ENCODE measurements at places on chromosomes 13 and 19.

- no peak for DNase-seq
Observed at GRCh38 chr13:31433207-31433606, 233.4 kb downstream of the B3GLCT start.

DNA sequence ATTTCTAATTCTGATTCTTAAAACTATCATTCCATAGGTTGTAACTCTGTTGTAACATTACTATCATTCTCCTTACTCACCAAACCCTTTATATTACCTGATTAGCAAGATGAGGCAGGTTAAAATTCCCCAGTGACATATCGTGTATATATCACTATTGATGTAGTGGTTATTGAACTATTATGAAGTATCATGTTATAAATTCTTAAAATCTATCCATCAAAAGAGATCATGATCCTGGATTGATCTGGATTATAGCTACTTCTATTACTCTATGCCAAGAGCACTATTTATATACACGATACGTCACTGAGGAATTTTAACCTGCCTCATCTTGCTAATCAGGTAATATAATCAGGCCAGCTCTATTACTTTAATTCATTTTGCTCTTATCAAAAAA, 533.9 kb downstream of the SLITRK6 start:
- DNase-seq, result no peak

DNA sequence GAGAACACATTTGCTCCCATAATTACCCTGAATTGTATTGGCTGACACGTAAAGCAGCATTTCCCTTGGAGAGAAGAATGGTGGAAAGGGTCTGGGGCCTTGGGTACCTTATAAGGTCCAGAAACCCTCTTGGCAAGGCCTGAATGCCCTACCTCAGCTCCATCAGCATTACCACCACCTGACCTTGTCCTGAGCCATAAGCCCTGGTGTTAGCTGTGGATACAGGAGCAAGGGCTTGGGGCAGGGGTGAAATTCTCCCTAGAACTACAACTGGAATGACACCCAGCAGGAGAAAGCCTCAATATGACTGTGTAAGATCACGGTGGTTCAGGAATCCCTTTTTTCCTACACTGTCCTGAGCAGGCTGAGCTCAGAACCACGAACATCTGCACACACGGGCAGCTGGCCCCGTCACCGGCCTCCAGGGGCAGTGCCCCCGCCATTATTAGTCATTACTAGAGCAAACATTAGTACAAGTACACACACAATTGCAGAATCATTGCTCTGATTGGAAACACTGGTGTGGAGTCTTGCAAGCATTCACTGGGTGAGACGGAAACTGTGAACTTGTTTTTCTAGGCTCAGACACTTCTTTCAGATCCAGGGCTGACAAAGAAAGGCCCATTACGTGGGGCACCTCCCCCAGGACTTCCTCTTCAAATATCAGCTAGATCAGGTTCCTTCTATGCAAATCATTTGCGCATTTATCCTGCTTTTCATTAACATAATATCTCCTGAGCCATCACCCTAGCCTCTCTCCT, 26.8 kb upstream of the MTIF3 start:
- no peak for DNase-seq

- DNase-seq, result peak; percentile 97
Observed at GRCh38 chr19:52962394-52963246, at the start of gene ZNF816. TSS of gene ZNF816 (minus strand) at chr19:52962881. CDS start at chr19:52956089, 6,792 bp downstream.

DNA sequence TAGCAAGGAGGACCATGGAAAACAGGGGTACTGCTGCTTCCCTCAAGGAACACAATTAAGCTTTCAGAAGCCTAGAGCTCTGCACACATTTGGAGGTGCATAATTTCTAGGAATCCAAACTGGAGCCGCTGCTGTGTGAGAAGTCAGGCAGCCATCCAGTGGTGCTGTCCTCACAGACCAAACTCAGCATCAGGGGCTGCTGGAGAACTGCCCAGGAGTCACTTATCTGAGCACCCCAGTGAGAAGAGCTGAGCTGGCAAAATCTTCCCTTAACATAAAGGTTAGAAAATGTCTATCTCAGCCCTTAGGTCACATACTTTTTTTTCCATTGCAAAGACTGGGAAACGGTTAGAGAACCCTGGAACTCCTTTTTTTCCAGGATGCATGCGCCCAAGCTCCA, 72.8 kb downstream of the ATP7B start:
- DNase-seq, result no peak

GRCh38 chr13:94588541-94588940, 7.4 kb downstream of the TGDS start:
- DNase-seq, result no peak

GRCh38 chr13:86080340-86080995, 281.2 kb upstream of the SLITRK6 start:
- DNase-seq, result no peak

DNA sequence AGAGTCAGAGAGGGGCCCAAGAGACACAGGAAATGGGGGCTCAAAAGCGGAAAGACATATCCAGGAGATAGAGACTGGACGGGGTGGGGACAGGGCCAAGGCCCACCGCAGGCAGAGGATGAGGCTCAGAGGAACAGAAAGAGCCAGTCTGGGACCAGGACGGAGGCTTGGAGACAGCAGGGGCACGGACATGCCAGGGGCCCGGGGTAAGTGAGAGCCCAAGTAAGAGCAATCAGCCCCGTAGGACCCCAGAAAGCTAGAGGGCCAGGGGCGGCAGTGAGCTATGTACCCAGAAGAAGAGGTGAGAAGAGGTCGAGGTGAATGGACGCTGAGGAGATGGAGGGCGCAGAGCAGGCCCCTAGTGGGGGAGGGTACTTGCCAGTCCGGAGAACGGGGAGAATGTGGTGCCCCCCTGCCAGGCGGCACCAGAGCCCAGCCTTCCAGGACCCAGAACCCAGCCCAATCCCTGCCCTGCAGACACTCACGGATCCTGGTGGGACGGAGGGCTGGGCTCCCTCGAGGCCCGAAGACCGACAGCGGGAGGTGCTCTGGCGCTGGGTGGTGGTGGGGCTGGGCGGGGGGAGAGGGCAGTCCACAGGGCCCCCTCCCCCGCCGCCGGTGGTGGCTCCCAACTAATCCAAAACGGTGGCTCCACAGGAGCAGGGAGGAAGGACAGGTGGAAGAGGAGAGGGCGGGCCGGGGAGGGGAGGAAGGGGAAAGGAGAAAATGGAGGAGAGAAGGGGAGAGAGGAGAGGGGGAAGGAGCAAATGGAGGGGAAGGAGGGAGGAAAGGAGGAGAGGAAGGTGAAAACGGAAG, 1.0 kb downstream of the GRIK5 start:
- no peak for DNase-seq

DNA sequence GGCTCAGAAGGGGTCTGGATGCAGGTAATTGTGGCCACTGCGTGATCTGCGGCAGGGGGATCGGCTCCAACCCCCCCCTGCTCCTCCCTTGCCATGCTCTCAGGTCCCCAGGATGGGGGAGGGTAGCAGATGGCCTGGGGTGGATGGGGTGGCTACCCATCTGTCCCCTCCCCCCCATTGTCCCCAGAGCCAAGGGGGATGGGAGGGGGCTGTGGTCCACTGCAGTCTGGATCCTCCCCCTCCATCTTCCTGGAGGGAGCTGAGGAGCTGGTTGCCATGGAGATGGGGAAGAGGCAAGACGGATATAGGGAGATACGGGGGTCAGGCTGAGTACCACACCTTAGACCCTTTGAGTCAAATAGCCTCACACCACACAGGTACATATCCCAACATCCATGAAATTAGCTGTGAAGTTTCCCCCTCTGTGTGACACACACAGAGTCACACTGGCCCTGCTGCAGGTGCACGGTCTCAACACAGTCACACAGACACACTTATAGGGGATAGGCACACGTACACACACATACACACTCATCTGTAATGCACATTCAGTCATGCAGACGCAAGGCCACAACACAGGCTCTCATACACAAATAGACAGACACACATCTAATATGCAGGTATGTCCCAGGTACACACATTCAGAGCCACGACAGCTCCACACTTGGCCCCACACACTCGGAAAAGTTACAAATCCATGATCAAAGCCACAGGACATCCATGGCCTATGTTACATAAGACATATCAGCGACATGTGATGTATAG, 1.8 kb upstream of the NOVA2 start:
- no peak for DNase-seq

DNA sequence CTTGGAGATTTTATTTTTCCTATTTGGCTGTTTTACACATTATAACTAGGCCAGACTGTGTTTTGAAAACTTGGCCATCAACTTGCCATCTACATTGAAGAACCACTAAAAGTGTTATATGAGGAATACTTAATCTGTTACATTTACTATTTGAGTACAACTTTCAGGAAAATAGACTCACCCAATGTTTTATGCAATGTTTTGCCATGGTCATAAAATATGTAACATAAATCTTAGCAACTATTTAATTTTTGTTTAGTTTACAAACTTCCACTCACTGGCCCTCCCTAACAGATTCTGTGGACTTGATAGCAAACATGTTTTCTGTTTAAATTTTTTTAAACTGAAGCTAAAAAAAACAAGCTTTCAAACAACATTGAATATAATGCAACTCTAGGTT, 23.7 kb upstream of the TRPC4 start:
- no peak for DNase-seq

GRCh38 chr19:12669270-12670158, 2.9 kb downstream of the WDR83 start:
- peak; percentile 35 for DNase-seq

- DNase-seq, result no peak
Observed at GRCh38 chr19:3283246-3283751, 58.8 kb downstream of the CELF5 start.

DNA sequence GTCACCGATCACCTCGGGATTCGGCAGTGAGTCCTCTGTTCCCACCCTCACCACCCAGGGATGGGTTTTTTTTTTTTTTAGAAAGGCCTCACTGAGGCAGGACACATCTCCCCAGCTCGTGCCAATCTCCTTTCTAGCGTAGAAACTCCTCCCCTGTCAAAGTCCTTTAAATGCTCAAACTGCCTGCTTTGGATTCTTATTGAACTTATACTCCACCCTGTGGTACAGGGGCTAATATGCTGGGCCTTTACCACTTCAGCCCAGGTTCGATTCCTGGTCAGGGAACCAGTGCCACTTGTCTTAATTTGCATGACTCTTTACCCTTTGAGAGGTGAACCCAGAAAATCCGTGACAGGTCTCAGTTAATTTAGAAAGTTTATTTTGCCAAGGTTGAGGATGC, 8.3 kb upstream of the ZNF14 start:
- DNase-seq, result no peak

- DNase-seq, result no peak
Observed at GRCh38 chr19:40704491-40705361, 12.0 kb downstream of the COQ8B start.

DNA sequence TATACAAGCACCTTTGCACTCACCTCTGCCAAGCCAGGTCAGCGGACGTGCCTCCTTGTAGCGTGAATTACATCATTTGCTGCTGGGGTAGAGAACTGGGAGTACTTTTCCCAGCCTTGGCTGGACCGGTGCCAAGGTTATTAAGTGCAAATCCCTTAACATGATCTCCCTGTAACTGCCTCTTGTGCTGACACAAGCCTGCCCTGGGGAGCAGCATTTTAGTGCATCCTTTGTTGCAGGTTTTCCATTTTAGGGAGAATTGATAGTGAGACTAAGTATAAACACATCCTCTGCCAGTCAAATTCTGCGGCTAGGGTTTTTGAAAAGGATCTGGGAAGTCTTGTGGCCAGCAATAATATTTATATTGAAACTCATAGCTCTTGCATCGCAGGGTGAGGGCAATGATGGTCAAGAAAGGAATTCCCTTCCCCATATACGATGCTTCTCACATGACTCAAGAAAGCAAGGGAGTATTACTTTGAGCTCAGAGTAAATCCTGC, 32.7 kb upstream of the DCLK1 start:
- no peak for DNase-seq

DNA sequence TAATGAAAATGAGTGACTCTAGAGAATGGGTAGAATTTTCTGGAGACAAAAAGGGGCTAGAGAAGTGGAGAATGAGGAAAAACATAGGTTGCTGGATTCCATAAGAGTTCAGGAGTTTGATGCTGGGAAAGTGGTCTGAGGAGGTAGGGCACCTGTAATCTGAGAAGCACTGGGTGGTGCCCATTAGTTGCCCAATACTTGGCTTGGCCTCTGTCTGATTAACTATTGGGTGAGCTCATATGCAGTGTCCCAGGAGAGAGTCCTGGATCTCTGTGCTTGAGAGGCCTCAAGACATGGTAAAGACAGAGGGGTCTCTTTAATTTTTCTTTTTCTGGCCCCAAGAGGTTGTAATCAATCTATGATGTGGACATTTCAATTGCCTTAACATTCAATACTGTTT, 390.1 kb downstream of the TDRD3 start:
- no peak for DNase-seq

DNA sequence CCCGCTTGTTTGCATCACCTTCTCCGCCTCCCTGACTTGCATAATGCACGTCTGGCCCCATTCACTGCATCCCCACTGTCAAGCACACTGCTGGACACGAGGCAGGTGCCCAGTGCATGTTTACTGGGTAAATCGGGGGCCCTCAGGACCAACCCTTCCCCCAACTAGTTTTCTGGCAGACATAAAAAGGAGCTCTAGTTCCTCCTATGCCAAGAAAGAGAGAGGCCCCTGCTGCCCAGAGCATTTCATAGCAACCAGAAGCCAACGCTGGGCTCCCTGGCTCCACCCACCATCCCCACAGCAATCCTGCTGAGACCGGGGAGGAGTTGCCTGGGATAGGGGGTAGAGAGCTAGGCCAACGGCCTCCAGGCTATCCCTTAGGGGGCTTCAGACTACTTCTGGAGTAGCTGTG, 23.2 kb downstream of the ANKRD27 start:
- DNase-seq, result no peak

GRCh38 chr13:28316129-28316528, 177.8 kb downstream of the PAN3 start:
- no peak for DNase-seq

GRCh38 chr19:47241919-47242577, 11.0 kb upstream of the BBC3 start:
- DNase-seq, result no peak

GRCh38 chr13:88042489-88042888, 371.3 kb downstream of the SLITRK5 start:
- no peak for DNase-seq

DNA sequence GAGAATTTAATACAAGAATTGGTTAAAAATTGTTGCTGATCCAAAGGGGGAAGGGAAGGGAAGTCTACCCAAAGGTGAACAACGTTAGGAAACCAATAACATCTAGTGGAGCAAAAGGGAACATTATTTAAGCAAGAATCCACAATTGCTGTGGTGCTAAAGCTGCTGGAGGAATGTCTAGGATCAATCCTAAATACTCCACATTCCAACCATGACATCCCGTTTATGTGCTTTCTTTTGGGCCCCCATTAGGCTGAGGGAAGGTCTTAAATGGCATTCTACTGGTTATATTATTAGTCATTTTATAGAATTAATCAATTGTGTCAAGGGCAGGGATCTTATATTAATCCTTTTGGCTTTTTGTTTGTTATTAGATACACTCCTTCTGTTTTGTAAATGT, 39.9 kb upstream of the VWA8 start:
- no peak for DNase-seq

DNA sequence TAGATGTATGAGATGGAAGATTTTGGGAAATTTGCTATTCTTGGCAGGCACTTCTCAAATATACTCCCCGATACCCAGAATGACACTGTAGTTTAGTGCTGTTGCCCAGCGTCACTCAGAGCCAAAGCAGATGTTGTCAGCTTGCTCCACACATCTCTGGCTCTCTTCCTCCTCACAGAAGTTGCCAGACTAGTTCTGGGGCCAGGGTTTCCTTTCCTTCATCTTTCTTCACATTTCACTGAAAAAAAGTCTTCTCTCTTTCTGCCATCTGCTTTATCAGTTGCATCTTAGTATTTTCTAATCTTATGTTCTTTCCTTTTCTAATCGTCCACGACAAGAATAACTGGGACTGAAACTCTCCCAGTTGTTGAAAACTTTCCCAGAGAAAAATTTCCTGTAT, 251.4 kb downstream of the RGCC start:
- DNase-seq, result no peak
